ENCODE measurements at places on chromosomes 7 and 10. TPM values are rescaled to one million over a fixed set of nuclear protein-coding genes. Genes with fewer than 3 reads are reported as not detected.

DNA sequence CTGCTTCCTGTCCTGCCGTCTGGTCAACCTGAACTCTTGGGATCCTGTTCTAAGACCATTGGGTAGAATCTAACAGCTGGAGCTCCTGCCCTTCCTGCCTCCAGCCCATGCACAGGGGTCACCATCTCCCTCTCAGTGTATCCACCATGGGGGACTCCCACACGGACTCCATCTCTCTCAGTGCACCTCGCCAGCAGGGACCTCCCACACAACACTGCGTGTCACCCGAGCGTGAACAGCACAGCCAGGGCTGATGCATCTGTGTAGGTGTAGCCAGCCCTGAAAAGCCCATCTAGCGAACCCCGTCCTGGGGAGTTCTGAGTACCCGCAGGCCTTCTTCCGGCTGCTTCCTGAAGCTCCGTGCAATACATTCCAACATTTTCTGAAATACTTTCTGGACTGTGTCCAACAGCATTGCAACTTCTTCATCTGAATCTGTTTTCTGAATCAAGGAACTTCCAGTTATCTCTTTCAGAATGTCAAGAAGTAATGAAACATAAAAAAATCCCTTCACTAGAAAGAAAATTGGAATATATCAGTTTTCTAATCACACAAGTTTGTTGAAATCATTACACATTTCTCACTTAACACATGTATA is 52.5 kb downstream of the NCAPG2 start:
- no peak for DNase-seq

DNA sequence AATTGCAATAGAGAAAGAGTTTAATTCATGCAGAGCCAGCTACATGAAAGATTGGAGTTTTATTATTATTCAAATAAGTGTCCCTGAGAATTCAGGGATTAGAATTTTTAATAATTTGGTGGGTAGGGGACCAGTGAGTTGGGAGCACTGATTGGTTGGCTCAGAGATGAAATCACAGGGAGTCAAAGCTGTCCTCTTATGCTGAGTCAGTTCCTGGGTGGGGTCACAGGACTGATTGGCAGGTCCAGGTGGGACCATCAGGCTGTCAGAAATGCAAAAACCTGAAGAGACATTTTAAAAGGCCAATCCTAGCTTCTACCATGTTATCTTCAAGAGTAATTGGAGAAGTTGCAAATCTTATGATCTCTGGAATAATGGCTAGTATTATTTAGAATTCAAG is 56.0 kb upstream of the KAT6B start:
- DNase-seq = no peak

- no peak for DNase-seq
Observed at GRCh38 chr10:34523017-34523767, 291.9 kb downstream of the PARD3 start.

GRCh38 chr10:44647877-44648542 is 263.1 kb upstream of the CXCL12 start:
- DNase-seq = no peak

- no peak for DNase-seq
Observed at GRCh38 chr10:3398825-3399646, 226.5 kb upstream of the PITRM1 start.

DNA sequence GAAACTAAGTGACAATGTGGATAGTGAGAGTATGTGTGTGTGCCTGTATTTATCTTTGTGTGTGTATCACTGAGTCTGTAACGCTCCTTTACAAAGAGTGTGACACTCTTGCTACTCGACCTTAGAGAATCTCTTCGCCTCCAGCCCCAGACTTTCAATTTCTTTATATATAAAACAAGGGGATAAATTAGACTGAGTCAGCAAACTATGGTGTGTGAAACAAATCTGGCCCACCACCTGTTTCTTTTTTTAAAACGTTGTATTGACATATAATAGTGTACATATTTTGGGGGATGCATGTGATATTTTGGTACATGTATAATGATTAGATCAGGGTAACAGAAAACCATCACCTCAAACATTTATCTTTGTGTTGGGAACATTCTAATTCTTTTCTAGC is 240.5 kb downstream of the KCNMA1 start:
- no peak for DNase-seq

DNA sequence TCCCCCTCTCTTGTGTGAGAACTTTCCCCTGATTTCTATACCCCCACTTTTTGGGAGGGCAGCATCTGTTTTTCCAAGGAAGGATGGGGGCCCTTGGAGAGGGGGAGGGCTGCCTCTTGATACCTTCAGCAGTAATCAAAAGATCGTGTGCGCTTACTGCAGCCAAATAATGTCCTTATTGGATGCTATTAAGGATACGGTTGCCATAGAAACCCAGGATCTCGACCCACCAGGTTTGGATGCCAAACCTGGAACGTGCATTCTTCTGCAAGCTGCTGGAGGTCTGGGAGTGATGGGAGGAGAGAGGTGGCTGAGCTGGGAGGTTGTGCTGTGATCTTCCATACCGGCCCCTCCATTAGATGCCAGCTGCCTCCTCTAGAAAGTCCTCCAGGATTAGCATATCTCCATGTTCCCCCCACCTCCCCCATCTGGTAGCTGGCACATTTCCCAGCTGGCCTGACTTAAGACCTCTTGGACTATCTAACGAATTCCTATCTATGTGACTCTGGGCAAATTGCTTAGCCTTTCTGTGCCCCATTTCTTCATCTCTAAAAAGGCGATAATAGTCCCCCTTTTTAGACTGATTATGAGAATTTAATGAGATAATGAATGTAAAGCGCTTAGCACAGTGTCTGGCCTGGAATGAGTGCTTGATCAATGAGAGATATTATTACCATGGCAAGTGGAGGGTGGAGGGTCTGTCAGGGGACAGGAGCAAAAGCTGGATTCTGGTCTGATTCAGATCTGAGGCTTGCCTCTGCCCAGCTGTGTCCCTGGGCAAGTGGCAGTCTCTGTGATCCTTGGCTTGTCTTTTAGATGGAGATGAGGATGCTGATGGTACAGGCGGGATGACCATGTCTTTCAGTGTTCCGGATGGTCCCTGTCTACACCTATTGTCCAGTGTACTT is 78.5 kb upstream of the PCBD1 start:
- DNase-seq = no peak

- DNase-seq = no peak
Observed at GRCh38 chr10:127964621-127965020, 57.7 kb downstream of the PTPRE start.

DNA sequence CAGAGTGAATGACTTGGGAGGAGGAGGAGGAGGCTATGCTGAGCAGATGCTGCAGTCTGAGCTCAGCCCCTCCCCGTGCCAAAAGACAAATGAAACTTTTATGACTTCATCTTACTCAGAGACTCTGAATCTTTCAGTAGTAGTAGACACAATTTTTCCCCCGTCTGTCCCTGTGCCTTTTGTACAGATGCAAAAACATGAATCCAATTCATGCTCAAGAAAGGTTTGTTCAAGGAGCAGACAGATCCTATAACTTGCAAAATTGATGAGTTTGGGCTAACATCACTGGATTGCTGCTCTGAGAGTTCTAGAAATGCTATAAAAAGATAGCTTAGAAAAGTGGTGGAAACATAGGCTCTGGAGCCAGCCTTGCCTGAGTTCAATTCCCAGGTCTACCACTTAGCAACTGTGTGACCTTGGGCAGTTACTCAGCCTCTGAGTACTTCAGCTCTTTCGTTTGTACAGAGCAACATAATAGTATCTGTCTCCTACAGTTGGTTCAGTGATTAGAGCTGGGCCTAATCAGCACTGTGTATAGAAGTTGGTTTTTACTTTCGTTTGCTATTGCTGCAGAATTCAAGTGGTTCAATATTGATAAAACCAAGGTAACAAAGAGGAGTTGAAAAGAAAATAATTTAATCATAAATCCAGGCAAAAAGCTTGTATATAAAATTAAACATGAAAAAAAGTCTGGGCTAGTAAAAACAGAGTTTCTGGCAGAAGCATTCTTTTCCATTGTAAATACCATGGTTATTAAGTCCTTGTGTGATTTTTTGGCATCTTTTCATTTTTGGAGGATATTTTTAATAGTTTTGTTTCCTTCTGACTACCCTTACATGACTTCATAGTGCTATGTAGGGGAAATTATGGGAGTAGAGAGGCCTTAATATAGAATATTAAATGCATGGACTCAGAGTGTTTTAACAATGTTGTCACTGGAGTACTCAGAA is 174.2 kb upstream of the ZNF32 start:
- DNase-seq = no peak

GRCh38 chr7:28166982-28167715 is 13.4 kb downstream of the JAZF1 start:
- DNase-seq = no peak

The SLC18A2 gene
- 0.09 TPM for total RNA-seq

The MMP21 gene
- total RNA-seq = not detected

The CLCN1 gene
- total RNA-seq = 0.16 TPM

The AGBL3 gene
- total RNA-seq = 2.3 TPM

The AOAH gene
- 6.0 TPM for total RNA-seq

The NEUROD6 gene
- not detected for total RNA-seq

The CFAP46 gene
- 0.45 TPM for total RNA-seq

Data from activated naive CD4-positive, alpha-beta T cell treated with anti-CD3 and anti-CD28 coated beads, Interleukin-2, amount 50 U/mL, for 72 hours (primary cell).